ENCODE measurements at places on chromosomes 2 and 18.

- DNase-seq: no peak
These were observed 395.0 kb upstream of the TCF4 start for GRCh38 chr18:55982992-55983391.

- no peak for DNase-seq
These were observed 100.5 kb upstream of the ODC1 start for GRCh38 chr2:10548626-10549025.

DNA sequence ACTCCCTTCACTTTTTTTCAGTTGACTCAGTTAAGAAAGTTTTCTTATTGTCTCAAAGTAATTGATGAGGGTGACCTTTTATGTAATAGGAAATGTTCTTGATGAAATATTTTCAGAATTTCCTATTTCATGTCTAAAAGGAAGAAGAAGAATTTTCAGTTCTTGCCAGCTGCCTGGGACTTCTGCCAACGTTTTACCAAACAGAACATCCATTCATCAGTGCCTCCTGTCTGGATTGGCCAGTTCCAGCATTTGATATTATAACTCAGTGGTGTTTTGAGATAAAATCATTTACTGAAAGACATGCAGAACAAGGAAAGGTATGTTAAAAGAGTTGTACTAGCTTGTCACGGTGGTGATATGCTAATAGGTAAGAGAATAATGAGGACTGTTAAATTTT lies 104.7 kb upstream of the MYO3B start:
- DNase-seq: no peak

DNA sequence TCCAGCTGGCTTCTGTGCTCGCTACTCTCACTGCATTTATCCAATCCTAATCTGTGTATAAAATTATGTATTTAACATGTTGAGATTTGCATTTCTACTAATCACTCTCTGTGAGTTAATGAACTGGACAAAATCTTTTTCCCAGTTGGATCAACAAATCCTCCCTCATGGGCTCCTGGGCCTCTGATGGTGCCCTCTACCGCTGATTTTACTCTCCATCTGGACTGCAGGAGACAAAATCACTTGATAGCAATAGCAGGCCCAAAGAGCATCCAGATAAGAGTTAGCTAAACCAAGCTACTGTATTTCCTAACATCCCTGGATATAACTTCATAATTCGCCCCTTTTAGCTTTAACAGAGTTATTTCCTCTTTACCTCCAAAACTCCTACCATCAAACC lies 14.4 kb downstream of the REG3G start:
- DNase-seq: no peak

DNA sequence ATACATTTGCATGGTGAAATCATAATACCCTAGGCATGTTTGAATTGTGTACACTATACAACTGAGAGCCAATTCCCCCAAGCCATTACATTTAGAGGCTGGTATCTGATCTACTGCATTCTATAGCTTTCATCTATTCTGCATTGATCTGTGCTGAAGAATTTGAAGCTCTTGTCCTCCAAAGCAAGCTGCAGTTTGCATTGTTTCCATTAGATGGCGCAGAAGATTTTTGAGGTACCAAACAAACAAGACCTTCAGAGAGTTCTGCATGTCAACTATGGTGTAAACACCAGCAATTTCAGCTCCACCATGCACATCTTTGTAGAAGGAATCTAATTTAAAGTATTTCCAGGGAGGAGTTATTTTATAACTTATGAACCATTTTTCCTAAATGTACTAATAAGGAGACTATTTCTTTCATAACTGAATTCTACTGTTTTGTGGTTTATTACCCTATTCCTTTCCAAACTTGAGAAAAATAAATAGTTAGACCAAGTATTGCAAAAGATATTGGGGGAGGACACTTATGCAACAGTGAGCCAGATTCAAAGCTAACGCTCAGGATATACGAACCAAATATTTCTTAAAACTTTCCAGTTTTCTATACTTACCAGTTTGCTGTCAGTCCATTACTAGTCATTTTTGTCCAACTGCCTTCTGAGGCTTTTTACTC lies 761.8 kb upstream of the ACVR2A start:
- peak; percentile 26 for DNase-seq

DNA sequence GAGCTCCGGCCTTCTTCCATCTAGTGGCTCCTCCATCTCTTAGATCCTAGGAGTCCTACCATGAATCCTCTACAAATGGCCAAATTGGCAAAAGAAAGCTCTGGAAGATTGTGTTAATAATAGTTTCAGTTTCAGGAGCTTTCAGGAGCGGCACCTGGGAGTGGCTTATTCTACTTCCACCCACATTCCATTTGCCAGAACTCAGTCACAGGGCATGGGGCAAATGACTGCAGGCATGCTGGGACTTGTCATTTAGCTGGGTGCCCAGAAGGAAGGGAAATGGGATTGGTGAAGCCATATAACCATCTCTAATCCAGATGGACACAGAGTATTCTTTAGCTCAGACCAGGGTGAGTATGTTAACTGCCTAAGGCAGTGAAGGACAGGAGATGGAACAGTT lies 3.6 kb upstream of the LRATD1 start:
- DNase-seq: no peak

DNA sequence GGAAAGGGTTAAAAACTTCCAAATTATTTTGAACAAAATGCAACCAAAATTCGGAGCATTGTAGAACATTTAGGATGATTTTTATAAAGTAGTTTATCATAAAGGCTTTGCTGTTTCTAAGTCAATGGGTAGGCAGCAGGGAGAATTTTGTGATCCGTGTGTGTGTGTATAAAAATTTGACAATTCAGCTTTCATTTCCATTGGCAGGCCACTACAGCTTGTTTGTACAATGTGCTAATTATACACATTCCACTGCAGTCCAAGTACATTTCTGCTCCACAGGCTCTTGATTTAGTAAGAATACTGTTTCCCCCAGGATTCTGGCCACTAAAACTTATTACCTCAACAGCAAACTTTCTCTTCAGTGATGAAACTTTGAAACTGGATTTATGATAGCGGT lies 71.8 kb upstream of the LTBP1 start:
- no peak for DNase-seq

DNA sequence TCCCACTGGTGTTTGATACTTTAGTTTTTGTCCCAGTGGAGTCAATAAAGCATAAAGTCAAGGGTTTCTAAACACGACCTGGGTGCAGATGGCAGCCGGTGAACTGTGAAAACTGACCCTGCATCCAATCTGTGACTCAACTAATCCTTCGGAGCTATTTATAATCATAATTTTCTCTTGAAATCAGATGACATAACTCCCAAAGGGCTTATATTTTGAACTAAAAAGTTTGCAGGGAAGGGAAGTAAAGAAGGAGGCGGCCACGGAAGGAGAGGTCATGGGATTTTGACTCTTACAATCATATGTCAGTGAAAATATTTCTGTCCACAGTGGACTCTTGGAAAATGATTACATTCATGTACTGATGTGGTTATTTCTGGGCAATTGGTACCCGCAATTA lies 178.5 kb downstream of the PDE1A start:
- DNase-seq: no peak

GRCh38 chr2:179170901-179171300 lies 93.7 kb downstream of the SESTD1 start:
- DNase-seq: no peak

DNA sequence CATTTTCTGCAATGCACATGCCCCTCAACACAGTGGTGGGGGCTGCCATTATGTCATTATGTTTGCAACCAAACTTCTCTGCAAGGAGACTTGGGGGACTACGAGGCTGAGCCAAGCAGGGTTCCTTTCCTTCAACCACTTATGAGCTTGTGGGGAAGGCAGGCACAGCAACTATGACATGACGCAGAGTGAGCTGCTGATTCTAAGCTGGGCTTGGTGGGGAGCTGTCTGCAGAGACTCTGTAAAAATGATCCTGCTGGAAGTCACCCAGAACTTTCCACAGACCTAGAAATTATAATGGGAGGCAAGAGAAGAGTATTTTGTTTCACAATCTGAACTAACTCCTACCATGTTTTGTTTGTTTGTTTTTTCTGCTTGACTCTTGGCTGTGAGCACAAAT lies 55.6 kb downstream of the INPP5D start:
- no peak for DNase-seq

GRCh38 chr2:8307606-8308180 lies 374.2 kb upstream of the ID2 start:
- no peak for DNase-seq

GRCh38 chr2:157839822-157840221 lies 36.3 kb downstream of the ACVR1 start:
- DNase-seq: no peak

GRCh38 chr18:6623278-6623677 lies 106.2 kb upstream of the ARHGAP28 start:
- DNase-seq: no peak

GRCh38 chr18:22391407-22392345 lies 26.0 kb downstream of the CTAGE1 start:
- peak; percentile 64 for DNase-seq

GRCh38 chr2:137237055-137237454 lies 471.7 kb downstream of the THSD7B start:
- no peak for DNase-seq

DNA sequence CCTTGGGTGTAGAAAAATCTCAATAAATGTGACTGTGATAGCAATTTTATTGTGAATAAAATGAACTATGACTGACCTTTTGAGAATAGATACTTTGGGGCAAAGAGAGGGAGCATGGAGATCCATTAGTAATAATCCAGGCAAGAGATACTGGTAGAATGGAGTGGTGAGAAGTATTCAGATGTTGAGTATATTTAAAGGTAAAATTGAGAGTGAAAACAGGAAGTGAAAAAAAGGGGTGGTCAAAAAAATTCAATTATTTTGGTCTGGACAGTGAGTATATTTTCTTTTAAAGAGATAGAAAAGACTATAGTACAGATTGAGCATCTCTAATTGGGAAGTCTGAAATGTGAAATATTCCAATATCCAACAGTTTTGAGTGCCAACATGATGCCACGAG lies 1515.6 kb upstream of the NXPH2 start:
- DNase-seq: no peak

DNA sequence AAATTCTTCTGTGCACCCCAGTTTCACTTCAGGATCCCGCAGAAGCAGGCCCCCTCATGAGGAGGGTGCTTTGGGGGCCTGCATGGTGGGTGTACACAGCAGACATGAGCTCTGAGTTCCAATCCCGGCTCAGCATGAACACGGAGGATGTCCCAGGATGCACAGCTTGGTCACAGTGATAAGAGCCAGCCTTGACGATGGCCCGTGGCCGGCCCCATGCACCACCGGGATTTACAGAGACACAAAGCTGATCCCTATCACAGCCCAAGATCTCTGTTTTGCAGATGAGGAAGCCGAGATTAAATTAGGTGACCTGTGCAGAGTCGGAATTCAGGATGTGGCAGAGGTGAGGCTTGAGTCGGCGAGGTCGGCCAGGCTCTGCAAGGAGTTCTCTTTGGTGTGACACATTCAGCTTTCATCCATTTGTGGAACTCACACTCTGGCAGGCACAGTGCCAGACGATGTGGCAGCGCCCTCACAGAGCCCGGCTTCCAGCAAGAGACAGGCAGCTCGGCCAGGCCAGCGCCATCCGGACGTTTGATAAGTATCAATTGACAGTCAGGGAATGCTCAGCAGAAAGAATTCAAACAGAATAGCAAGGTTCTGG lies 456.3 kb upstream of the MYT1L start:
- DNase-seq: no peak

DNA sequence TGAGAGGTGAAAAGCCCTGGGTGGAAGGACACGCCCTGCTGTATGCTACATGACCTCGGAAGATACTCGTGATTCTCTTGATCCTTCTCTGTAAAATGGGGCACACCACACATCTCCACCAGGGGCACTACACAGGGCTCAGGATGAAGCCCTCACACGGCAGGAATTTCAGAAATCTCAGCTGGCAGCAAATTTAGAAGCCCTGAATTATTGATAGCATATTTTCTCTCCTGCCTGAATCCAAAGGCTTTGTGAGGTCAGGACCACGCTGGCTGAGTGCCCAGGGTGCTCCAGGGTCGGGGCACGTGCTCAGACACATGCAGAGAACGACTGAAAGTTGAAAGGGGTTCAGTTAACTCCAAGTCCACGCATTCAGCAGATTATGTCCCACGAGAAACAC lies 42.1 kb upstream of the GALR1 start:
- DNase-seq: peak; percentile 63

DNA sequence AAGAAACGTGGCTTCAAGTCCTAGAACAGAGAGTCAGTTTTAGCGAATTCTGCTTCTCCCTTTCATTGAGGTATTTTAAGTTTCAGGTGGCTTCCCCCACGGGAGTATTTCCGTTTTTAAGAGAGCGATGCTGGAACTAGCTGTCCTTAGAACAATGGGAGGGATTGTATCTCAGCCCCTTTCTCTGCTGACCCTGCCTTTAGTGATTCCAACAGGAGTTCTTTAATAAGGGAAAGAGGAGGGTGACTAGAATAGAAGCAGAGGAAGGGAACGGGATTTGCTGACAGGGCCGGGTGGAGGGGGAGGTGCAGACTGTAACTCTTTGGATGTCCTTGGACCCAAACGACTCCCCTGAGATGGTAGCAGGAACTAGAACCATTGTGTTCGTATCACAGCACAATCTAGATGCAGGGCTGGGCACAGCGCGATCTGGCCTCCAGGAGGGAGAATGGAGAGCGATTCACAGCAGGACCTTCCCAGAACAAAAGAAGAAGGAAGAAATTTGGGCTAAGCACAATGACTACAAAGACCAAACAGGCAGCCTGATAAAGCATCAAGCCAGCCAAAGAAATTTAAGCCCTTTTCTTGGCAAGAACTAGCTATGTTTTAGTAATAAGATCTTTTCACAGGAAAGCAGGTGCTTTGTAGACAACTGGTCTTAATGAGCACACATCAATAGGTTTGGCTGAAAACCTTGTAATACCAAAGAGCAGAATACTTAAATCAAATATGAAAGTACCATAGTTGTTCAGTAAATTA lies 15.8 kb upstream of the RTTN start:
- DNase-seq: no peak

GRCh38 chr2:127623388-127624319 lies 22.3 kb upstream of the GPR17 start:
- DNase-seq: peak; percentile 14

DNA sequence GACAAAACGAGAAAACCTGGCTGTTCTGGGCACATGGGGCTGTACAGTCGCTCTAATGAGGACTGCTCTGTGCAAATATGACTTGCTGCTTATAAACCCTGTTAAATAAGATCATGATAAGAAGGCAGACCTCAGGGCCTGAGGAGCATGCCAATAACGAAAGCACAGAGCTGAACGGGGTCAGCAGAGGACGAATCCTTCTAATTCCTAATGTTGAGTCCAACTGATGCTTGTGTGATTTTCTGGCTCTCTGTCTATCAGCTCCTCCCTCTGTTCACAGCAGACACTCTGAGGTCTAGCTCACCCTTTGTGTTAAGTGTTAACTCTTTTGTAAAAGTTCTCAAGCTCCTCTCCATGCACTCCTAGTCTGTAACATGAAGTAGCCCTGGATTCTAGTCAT lies 167.2 kb upstream of the REV1 start:
- no peak for DNase-seq

Data from CD4-positive, alpha-beta T cell treated with Interleukin-15 for 1 hour (primary cell).